Cortex of kidney (tissue), 1 donor: ENCODE measurements at places on chromosomes 1 and 21.

DNA sequence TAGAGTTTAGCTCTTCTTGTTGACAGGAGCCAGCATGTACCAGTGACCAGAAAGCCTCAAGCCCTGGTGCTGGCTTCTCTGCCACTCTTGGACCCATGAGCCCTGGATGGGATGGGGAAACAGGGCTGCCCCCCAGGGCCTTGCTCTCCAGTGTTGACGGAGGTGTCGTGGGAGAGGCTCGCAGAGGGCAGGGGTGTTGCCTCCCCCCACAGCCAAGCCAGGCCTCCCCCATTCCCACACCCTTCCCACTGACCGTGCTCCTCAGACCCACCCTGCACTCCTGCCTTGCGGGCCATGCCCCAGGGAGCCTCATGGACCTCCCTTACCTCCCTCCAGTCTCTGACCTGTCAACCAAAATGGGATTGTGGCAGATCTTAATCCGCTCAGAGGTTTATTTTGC is 123.8 kb upstream of the COL6A1 start:
- no peak for DNase-seq

GRCh38 chr1:212655668-212656440 is 43.8 kb downstream of the BATF3 start:
- no peak for DNase-seq

- no peak for DNase-seq
Observed at GRCh38 chr1:216710055-216710454, 13.2 kb downstream of the ESRRG start.

- DNase-seq, result no peak
Observed at GRCh38 chr1:38208716-38209632, 162.4 kb upstream of the POU3F1 start.

GRCh38 chr1:28535180-28535579 is 17.7 kb upstream of the TRNAU1AP start:
- DNase-seq, result no peak

DNA sequence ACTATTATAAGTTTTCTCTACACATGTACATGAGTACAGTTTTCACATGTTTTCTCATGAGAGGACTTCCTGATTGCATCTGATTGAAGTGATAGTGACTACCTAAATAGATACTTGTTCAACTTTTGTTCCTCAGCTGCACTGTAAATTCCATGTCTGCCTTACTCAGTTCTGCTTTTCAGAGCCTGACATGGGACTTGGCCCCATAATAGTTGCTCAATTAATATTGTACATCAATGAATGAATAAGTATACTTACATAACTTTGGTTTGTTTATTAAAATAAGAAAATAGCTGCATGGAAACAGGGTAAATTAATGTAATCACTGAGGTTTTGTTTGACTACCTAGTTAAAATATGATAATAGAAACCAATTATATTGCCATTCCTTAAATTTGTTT is 78.7 kb downstream of the HMCN1 start:
- DNase-seq, result no peak

DNA sequence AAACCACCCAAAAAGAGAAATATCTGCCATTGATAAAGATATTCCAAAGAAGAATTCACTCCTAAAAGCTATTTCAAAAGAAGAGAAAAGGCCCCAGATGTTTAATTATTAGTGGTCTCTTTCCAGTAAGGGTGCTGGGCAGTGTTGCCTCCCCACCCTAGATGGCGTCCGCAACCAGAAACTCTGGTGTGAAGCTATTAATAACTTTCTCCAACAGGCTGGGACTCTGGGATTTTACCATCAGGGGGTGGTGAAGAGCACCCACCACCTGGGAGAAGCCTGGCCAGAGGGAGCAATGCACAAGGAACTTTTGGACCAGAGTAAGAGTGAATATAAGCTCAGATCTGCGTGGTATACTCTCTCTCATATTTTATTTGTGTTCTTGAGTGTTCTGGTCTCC is 115.4 kb upstream of the TIAM1 start:
- DNase-seq, result no peak

DNA sequence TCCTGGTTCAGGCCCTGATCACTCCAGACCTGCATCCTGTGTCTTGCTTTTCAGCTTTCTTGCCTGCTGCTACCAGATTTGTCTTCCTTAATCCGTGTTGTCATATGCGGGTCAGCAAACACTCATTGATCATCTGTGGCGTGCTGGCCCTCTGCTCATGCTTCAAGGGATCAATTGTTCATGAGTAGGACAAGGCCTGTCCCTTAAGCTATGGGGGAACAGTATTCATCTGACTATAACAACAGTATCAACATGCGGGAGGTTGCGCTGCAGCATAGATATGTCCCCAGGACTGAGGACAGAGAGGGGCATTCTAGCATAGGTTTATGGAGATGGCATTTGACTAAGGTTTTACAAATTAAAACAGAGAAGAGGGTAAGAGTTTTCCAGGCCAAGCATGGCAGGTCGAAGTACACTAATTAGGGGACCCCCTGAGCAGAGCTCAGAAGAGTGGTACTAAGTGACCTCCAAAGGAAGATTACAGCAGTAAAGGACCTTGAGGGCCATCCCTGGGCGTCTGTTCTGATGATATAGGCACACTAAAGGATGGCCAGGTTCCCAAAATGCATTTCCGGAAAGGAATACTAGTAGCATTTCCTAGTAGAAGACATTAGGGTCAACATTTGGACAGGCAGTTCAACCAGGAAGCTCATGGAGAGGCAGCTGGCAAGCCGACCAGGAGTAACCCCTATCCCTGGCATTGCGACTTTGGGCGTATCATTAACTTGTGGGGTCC is 811 bp upstream of the ZNF672 start:
- no peak for DNase-seq

DNA sequence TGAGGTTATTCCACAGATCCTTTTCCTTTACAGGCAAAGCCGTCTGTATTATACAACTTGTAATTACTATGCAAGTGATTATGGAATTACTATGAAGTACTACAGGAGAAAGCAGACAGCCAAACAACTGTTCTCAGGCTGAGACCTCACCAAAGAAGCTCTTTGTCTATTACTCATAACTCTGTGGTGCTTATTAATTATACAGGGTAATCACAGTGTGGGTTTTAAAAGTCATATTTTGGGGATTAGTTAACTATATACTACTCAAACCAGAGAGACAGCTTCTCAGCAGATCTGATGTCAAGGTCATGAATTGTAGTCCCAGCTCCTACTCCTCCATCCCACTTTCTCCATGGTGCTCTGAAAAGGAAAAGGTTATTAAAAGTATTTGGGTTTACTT is 49.6 kb downstream of the CTTNBP2NL start:
- no peak for DNase-seq

GRCh38 chr1:169460191-169460833 is 25.4 kb downstream of the SLC19A2 start:
- no peak for DNase-seq
